Breast epithelium (tissue), 4 donors: ENCODE measurements at places on chromosomes 1 and 21.

DNA sequence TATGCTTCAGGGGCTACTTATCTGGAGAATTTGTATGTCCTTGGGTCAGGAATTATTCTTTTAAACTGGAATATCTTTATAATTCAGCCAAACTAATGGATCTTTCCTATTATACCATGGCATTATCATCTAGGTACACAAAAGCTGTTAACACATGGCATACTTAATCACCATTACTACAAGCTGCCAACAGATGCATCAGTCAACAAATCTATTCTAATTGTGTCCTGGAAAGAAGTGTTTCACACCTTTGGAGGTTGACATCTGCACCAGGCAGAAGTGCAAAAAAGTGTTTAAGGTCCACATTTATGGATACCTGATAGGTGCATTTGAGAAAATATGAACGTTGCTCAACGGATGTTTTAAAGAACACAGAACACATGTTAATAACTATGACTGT, 470.2 kb upstream of the ADGRL2 start:
- H3K27me3 ChIP-seq, result no peaks in the 10 kb centered on the region
- no peak overlapping the region for H3K27ac ChIP-seq
- no peak for DNase-seq
- H3K36me3 ChIP-seq, result no peaks in the 10 kb centered on the region

- no peaks in the 10 kb centered on the region for H3K27me3 ChIP-seq
- no peak for DNase-seq
- H3K4me3 ChIP-seq, result no peak overlapping the region
- no peaks in the 10 kb centered on the region for H3K36me3 ChIP-seq
Measured at GRCh38 chr1:198113342-198113750, 43.5 kb upstream of the NEK7 start.

DNA sequence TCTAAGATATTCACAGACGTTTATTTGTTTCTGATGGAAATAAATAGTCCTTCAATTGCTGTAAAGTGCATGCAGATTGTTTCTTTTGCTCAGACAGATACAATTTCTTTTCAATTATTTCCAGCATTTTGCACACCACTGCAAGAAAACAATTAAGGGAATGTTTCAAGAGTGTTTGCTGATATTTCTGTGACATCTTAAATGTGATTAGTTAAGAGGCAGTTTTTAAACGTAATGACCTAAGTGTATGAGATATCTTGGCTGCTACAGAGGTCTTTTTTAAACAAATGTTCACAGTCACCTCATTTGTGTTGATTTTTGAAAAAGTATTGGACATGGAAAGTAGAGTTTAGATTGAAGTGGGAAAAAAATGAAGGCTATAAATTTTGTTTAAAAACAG, 262.3 kb upstream of the BRINP3 start:
- H3K4me1 ChIP-seq, result no peaks in the 10 kb centered on the region
- DNase-seq, result no peak
- peaks cover 4% of the 10 kb centered on the region for H3K36me3 ChIP-seq
- no peaks in the 10 kb centered on the region for H3K27me3 ChIP-seq
- H3K27ac ChIP-seq, result no peak overlapping the region
- H3K4me3 ChIP-seq, result no peak overlapping the region

DNA sequence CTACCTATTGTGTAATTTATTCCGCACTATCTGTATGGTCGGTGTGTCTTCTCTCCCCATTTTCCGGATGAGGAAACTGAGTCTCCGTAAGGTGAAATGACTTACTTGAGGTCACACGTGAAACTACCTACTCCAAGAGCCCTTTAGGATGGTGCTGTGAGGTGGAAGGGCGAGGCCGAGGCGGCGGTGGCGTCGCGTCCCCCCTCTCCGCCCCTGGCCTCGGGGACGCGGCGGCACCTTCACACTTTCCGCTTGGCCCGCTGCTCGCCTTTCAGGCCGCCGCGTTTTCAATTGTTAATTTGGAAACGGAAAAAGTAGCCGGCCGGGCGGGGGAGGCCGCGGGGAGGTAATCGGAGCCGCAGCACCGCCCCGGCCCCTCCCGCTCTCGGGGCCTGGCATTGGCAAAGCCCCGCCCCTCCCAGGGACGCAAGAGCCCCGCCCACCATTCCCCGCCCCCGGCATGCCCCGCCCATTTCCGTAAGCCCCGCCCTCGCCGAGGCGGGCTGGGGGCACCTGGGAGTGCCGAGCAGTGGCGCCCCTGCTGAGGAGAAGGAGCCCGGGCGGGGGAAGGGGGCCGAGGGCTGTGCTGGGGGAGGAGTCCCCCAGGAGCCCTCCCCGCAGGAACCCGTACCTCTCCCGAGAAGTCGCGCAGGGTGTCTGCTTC, 18.6 kb downstream of the KCNQ4 start:
- peak overlapping the region; percentile 43 for H3K4me3 ChIP-seq
- peaks cover 5% of the 10 kb centered on the region for H3K4me1 ChIP-seq
- no peaks in the 10 kb centered on the region for H3K27me3 ChIP-seq

- no peaks in the 10 kb centered on the region for H3K27me3 ChIP-seq
- no peak for DNase-seq
- H3K4me3 ChIP-seq, result no peak overlapping the region
- H3K4me1 ChIP-seq, result no peaks in the 10 kb centered on the region
- H3K27ac ChIP-seq, result no peak overlapping the region
Measured at GRCh38 chr1:23810818-23811540, 10.4 kb upstream of the GALE start.

DNA sequence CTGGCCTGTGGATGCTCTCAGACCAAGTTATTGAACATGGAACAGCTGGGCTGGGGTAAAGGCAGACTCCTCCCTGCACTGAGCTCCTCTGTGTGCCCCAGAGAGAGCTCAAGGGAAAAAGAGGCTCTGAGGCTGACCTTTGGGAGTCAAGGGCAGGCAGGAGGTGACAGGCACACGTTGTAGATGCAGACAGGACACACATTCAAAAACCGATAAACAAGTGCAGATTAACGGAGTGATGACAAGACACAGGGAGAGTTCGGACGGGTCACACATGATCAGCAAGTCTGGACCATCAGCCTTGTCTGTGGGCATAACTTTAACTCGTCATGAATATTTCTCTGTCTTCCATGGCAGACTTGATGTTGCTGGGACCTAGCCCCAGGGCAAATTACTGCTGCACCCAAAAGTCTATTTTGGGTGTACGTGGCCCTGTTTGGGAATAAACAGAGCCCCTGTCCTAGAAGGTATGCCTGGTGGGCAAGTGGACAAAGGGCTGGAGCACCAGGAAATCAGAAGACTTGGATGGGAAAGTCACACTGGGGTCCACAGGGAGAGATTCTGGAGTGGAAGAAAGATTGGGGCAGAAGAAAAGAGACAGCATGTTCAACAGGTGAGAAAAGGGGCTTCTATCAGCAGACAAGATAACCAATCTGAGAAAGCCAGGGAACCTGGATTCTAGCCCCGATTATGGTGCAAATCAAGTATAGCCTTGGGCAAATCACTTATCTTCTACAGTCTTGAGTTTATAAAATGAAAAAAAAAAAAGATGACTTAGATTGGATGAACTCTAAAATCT, 74.9 kb downstream of the PLXNA2 start:
- no peak overlapping the region for H3K27ac ChIP-seq
- H3K27me3 ChIP-seq, result no peaks in the 10 kb centered on the region
- no peak overlapping the region for H3K4me3 ChIP-seq
- H3K4me1 ChIP-seq, result peaks cover 5% of the 10 kb centered on the region

- H3K4me3 ChIP-seq, result no peak overlapping the region
- no peaks in the 10 kb centered on the region for H3K27me3 ChIP-seq
- H3K36me3 ChIP-seq, result no peaks in the 10 kb centered on the region
- no peaks in the 10 kb centered on the region for H3K4me1 ChIP-seq
- no peak for DNase-seq
Measured at GRCh38 chr1:70042090-70042731, 163.2 kb downstream of the LRRC40 start.

- H3K4me3 ChIP-seq, result no peak overlapping the region
- no peaks in the 10 kb centered on the region for H3K36me3 ChIP-seq
- DNase-seq, result peak; percentile 77
- H3K4me1 ChIP-seq, result peaks cover 8% of the 10 kb centered on the region
- H3K27me3 ChIP-seq, result no peaks in the 10 kb centered on the region
Measured at GRCh38 chr1:59393211-59394180, 96.6 kb downstream of the FGGY start.
